ENCODE measurements at places on chromosomes 3 and 15.

GRCh38 chr3:30354513-30354912 is 251.9 kb upstream of the TGFBR2 start:
- no peak for DNase-seq

DNA sequence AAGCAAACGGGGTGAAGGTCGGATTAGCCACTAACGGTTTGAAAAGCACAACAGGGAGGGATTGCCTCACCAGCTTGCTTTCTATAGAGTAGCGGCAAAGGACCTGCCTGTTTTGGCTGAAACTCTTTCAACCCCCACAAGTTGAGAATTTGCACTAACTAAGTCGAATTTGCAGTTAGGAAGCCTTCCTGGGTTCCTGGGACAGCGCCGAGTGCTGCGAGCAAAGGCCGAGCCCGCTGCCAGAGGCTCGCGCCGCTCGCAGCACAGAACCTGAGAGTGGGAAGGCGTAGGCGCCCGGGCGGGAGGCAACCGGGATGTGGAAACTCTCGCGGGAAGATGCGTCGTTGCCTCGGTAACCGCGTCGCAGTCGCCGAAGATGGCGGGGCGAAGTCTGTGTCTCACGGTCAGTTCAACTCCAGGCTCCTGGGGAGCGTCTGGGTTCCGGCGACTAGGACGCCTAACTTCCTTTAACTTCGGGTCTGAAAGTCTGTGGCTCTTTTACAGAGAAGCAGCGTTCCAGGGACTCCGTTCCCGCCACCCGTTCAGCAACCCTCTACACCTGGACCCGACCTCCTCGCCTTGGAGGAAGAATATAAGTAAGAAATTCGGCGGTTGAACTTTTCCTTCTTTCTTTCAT is at the start of gene TEX9:
TSS of gene TEX9 (plus strand) at position 352 of the 637 bp plus-strand sequence. CDS start at position 377, 25 bp downstream.
- DNase-seq = peak; percentile 86

DNA sequence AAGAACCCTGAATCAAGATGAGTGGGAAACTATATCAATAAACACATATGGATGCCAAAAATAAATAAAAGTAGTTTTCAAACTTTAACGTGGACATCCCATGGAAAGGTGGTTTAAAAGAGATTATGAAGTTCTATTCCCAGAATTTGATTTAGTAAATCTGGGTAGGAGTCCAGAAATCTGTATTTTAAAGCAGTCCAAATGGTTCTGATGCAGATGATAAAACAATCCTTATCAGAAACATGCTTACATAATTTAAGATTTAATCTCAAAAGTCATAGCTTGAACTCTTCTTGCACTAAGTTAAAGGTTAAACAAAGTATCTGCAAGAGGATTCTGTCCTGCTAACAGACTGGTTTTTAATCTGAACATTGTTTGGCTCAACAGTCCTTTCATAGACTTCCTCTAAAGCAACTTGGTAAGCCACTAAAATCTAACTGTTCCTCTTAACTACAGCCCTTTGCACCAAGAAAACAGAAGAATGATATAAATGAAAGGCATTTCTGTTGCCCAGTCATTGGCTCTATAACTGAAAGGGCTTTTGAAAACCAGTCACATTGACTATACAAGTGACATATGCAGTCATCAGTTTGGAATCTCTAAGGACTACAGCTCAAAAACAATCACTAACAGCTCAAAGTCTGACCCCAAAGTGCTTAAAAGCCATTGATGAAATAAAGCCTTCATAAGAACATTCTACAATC is 23.4 kb upstream of the MAP4 start:
- DNase-seq = no peak

DNA sequence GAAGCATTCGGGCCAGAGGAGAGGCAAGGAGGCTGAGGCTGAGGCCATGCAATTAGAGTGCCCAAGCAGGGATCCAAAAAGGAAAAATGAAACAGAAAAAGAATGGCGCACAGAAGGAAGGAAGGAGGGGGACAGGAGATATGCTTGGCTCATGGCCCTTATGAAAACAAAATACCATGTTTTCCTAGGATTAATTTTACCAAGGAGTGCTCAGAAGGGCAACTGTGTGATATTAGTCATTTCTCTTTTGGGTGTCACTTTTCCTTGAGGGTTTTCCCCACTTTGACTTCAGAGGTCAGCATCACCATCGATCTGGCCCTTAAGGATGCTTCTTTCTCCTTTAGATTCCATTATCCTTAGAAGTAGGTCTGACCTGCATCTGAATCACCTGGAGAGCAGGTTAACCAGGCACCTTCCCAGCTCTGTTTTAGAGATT is 1.4 kb downstream of the PARP14 start:
- DNase-seq = no peak

GRCh38 chr3:178583963-178584575 is 47.8 kb downstream of the KCNMB2 start:
- no peak for DNase-seq

DNA sequence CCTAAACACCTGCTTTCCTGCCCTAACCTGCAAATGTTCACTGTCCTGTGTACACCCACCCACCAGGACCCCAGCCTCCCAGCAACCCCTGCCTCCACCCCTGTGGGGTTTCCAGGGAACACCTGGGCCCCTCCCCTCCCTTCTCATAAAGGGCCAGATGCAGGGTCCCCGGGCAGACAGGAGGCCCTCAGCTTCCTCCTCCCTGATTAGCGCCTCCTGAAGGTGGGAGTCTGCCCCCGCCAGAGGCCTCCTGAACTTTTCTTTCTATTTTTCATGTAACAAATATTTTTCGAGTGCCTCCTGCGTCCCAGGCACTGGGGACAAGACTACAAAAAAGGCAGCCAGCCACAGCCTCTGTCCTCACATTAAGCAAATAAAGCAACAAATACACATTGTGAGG is 135.4 kb upstream of the LINGO1 start:
- no peak for DNase-seq

- DNase-seq = no peak
Measured at GRCh38 chr3:145681181-145681580, 479.8 kb downstream of the PLOD2 start.

GRCh38 chr3:187210545-187211327 is 13.4 kb downstream of the RTP1 start:
- peak; percentile 50 for DNase-seq

- no peak for DNase-seq
Measured at GRCh38 chr3:45092132-45093031, 53.8 kb downstream of the CDCP1 start.

GRCh38 chr3:159236321-159236720 is 434.5 kb downstream of the MFSD1 start:
- DNase-seq = no peak

DNA sequence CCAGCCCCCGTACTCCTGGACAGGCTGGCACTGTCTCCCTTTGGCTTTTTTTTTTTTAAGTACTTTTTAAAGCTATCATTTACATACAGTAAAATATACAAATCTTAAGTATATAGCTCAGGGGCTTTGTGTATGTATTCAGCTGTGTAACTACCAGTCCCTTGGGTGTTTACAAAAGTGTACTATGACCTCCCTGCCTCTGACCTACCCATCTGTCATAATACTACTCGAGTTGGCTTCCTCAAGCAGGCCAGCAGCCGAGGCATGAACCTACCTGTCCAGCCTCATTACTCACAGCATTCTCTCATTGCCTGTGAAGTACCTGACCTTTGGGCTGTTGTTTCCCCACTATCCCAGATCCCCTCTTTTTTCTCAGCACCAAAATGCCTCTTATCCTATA is 33.2 kb downstream of the ABHD2 start:
- DNase-seq = no peak

DNA sequence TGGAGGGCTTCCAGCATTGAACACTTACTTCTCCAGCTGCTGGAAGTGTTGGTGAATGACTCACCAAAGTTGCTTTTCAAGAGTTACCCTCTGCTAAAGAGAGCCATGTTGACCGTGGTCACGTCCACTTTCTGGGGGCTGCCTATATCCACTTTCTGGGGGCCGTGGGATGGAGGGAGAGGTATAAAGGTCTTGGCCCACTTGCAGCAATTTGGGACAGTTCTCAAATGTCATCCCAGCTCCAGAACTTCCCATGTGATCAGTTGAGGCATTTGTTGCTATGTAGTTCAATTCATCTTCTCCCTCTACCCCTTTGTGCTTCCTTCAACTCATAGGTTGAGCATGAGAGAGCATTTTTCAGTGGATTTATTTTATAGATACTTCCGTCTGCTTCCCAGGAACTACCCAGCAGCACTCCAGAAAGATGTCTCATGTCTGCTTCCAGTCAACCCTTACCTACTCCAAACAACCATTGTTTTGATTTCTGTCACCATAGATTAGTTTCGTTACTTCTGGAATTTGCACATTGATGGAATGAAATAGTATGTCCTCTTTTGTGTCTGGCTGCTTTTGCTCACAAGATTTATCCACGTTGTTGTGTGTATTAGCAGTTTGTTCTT is 130.6 kb downstream of the TCF12 start:
- no peak for DNase-seq

GRCh38 chr15:56871867-56872266 is 46.6 kb upstream of the TCF12 start:
- no peak for DNase-seq

DNA sequence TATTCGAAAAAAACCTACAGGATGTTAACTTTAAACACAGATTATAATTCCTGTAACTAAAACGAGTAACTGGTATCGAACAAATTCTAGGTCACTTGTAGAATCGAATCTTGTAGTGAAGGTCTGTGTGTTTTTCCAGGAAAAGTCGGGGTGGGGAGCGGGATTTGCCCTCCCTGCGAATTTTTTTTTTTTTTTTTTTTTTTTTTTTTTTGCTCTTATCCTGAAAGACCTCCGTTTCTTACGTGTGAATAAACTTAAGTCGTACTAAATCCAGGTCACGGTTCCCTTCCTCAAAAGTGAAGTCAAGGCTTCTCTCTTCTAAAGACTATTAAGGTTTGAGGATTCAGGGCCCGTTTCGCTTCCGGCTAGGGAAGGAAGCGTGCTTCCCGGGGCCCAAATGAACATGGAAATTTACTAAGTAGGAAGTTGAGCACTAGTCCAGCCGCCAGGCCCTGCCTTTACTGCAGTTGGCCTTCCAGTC is 770 bp downstream of the TBC1D5 start:
- DNase-seq = no peak

DNA sequence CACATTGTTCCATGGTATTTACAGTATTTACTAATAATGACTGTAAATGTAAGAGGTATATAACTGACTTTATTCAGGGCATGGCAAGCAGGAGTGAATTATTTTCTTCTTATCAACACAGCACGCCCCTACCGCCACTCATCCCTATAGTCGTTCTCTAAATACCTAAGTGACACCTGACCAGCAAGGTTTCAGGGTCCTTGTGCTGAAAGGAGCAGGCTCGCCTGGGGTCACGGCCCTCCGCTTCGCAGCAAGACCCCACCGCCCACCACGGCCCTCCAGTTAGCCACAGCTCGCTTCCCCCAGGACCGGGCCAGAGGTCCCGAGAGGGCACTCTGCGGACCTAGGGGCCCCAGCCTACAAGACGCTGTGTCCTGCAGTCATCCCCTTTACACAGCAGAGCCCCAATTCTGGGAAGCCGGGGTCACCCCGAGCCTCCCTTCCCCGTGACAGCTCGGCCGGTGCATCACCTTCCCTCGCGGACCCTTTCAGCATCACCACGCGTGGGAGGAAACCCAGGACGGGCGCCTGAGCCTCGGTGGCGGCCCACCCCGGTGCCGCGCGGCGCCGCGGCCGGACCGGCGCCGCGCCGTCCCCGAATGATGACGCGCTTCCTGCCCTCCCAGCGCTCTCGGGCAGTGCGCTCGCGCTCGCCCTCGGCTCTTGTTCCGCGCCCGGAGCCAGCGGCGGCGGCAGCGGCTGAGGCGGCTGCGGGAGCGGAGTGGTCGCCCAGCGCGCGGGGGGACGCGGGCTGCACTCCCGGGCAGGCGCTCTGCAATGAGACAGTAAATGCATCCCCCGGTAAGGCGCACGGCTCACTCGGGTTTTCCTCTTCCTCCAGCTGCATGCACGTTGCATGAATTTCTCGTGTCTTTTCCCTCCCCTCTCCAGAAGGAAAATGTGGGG is 225.1 kb upstream of the C2CD4B start:
- DNase-seq = peak; percentile 77

- no peak for DNase-seq
Measured at GRCh38 chr15:78927077-78927790, 17.6 kb downstream of the CTSH start.

GRCh38 chr3:192867645-192868044 is 50.0 kb downstream of the MB21D2 start:
- no peak for DNase-seq

DNA sequence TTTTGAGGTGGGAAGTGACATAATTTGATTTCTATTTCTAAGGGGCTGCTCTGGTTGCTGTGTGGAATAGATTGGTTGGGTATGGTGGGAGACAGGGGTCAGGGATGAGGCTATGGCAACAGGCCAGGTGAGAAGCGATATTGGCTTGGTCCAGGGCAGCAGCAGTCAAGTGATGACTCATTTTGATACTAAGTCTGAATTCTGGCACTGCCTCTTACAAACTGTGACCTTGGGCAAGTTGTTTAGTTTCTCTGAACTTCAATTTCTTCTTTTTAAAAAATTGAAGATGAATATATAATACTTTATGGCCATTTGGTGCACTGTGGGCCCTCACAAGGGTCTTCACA is 40.4 kb upstream of the CLSTN2 start:
- DNase-seq = no peak

DNA sequence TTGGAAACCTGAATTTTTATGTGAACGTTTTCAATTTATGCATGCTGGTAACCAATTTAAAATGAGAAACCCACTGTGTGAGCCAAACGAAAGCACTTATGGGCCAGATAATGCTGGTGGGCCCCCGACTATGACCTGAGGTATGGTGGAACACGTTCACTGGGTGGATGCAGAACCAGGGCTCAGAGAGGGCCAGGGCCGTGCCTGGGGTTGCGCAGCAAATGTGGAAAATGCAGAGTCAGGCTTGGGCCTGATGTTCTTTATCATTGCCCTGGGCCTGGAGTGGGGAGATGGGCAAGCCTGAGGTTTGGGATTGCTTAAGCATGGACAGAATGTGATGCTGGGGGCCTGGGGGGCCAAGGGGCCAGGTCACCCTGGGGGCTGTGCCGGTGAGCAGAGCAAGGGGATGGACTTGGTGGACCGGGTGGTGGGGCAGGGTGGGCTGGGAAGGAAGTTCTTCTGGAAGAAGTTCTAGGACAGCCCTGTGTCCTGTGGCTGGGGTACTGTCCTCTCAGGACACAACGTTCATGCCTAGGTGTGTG is 17.9 kb downstream of the FBLN2 start:
- DNase-seq = no peak

GRCh38 chr3:161414907-161415306 is 43.6 kb upstream of the SPTSSB start:
- no peak for DNase-seq

GRCh38 chr3:12369029-12369428 is 80.2 kb downstream of the PPARG start:
- DNase-seq = no peak

- no peak for DNase-seq
Measured at GRCh38 chr3:121473001-121473400, 72.8 kb downstream of the POLQ start.

Measured in hematopoietic multipotent progenitor cell treated with erythropoietin and hydrocortisone succinate and interleukin-3 and kit ligand, for 8 days (in vitro differentiated cells).